Naive thymus-derived CD4-positive, alpha-beta T cell (primary cell): ENCODE measurements at places on chromosomes 16 and 17.
A peak's percentile ranks its signal among the peaks of the same experiment; 100 is the strongest.

- no peaks in the 10 kb centered on the region for H3K36me3 ChIP-seq
- H3K4me1 ChIP-seq: no peaks in the 10 kb centered on the region
- DNase-seq: no peak
- no peaks in the 10 kb centered on the region for H3K27me3 ChIP-seq
These were observed 401.0 kb downstream of the SNX29 start for GRCh38 chr16:12377497-12377896.

DNA sequence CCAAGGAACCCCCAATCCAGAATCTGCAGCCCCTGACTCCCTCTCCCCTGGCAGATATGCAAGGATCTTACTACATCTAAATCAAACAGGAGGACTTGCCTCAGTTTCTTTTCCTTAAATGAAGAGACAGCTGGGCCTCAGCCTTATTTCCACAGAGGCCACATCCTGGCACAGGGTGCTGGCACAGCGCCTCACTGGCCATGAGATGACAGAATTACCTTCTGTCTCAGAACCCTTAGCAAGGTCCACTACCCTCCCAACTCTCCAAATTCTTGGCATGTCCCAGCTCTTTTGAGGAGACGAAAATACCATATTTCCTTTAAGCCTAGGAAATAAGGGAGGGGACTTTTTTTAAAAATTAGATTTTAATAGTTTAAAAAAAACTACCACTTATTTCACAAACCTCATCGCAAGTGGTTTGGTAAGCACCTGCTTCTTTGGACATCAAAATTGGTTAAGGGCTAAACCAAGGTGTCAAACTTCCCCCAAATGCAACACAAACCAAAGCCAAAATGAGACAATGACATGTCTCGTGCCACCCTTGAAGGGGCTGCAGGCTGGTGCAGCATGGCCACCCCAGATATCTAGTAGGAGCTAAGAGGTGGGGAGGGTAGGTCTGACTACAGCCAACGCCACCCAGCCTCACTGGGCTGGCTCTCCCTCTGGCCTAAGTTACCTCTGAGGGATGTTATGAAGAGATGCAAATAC lies 25.3 kb downstream of the FAM117A start:
- no peaks in the 10 kb centered on the region for H3K27me3 ChIP-seq
- peak overlapping the region; percentile 96 for H3K27ac ChIP-seq
- H3K4me3 ChIP-seq: peak overlapping the region; percentile 67

GRCh38 chr16:89430436-89431157 lies 59.8 kb downstream of the ANKRD11 start:
- peak overlapping the region; percentile 27 for H3K27ac ChIP-seq
- H3K4me3 ChIP-seq: no peak overlapping the region
- H3K27me3 ChIP-seq: no peaks in the 10 kb centered on the region
- peaks cover 67% of the 10 kb centered on the region for H3K4me1 ChIP-seq
- no peak for DNase-seq

GRCh38 chr16:4386451-4386805 lies 14.8 kb downstream of the VASN start:
- no peak for DNase-seq
- peaks cover 10% of the 10 kb centered on the region for H3K36me3 ChIP-seq
- no peaks in the 10 kb centered on the region for H3K4me1 ChIP-seq

GRCh38 chr16:12899529-12900143 lies 1.8 kb upstream of the SHISA9 start:
- H3K27ac ChIP-seq: no peak overlapping the region
- H3K4me1 ChIP-seq: no peaks in the 10 kb centered on the region
- H3K4me3 ChIP-seq: no peak overlapping the region
- no peaks in the 10 kb centered on the region for H3K36me3 ChIP-seq
- no peaks in the 10 kb centered on the region for H3K27me3 ChIP-seq

- H3K27ac ChIP-seq: no peak overlapping the region
- no peaks in the 10 kb centered on the region for H3K36me3 ChIP-seq
- H3K4me1 ChIP-seq: no peaks in the 10 kb centered on the region
- DNase-seq: no peak
These were observed 13.8 kb upstream of the C16orf87 start for GRCh38 chr16:46844771-46845170.

DNA sequence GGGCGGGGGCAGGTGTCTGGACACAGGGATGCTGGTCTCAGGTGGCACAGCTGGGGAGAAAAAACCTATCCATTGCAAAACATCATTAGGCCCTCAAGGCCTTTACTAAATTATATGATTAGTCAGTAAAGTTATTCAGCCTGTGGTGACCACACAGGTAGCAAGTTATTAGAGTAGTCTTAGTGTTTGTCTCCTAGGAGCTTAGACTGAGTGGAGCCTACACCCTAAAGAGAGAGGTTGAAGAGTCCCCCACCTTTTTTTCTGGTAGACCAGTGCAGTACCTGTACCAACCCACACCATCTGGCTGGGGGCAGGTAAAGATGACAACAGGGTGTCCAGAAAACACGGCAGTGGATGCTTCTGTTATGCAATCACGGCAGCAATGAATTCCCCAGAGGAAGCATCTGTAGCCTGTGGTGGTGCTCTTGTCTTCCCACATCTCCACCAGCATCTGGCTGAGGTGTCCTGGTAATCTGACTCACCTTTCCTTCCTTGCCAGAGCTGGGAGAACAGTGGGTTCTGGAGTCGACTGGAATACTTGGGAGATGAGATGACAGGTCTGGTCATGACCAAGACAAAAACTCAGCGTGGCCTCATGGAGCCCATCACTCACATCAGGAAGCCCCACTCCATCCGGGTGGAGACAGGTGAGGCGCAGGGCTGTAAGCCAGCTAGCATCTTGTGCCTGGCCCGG lies 11.0 kb downstream of the MYCBPAP start:
- H3K4me3 ChIP-seq: no peak overlapping the region
- H3K27me3 ChIP-seq: no peaks in the 10 kb centered on the region
- DNase-seq: no peak
- H3K36me3 ChIP-seq: no peaks in the 10 kb centered on the region
- H3K27ac ChIP-seq: no peak overlapping the region
- H3K4me1 ChIP-seq: no peaks in the 10 kb centered on the region

DNA sequence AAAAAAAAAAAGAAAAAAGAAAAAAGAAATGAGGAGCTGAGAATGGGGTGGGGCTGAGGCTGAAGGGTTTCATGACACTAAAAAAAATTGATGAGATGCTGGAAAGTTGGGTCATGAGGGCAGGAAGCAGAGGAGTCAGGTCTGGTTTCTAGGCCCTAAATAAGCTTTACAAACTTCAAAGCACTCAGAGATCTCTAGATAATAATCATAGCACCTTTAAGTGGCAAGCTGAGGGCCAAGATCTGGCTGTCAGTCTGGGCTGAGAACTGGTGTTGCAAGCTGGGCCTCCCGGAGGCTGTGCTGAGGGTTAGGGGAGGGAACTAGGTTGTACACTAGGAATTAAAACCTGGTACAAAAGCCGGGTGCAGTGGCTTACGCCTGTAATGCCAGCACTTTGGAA lies 6.4 kb downstream of the ZNF764 start:
- peak; percentile 79 for DNase-seq
- H3K4me1 ChIP-seq: peaks cover 32% of the 10 kb centered on the region
- no peaks in the 10 kb centered on the region for H3K27me3 ChIP-seq
- peak overlapping the region; percentile 59 for H3K27ac ChIP-seq
- H3K4me3 ChIP-seq: peak overlapping the region; percentile 5
- H3K36me3 ChIP-seq: no peaks in the 10 kb centered on the region

- H3K4me3 ChIP-seq: peak overlapping the region; percentile 47
- peak overlapping the region; percentile 71 for H3K27ac ChIP-seq
- H3K4me1 ChIP-seq: peaks cover 15% of the 10 kb centered on the region
- DNase-seq: peak; percentile 52
- no peaks in the 10 kb centered on the region for H3K27me3 ChIP-seq
These were observed 186.7 kb downstream of the RPTOR start for GRCh38 chr17:80731323-80731722.

- H3K27ac ChIP-seq: no peak overlapping the region
- H3K36me3 ChIP-seq: peaks cover 8% of the 10 kb centered on the region
- H3K4me3 ChIP-seq: no peak overlapping the region
- H3K4me1 ChIP-seq: no peaks in the 10 kb centered on the region
These were observed 831 bp downstream of the SMIM22 start for GRCh38 chr16:4795828-4796572.

DNA sequence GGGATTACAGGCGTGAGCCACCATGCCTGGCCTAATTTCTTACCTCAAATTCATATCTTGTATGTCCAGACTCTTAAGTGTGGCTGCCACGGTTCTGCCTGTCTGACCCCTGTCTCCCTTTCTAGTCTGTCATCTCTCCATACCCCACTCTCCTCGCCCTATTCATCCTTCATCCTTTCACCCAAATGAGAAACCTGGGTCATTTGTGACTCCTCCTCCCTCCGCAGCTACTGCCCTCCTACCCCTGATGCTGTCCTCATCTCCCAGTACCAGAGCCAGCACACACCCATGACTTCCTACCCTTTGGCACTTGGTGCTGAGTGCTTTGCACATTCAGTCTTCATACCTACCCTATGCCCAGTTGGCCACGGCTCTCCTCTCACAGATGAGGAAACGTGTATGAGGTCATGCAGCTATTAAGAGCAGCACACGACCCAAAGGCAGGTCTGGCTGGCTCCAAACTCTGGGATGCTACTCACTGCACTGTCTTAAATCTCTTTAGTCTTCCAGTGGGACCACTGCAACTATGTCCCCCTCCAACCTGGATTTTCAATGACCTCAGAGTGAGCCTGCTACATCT lies 1.6 kb downstream of the SPATA32 start:
- peaks cover 10% of the 10 kb centered on the region for H3K4me1 ChIP-seq
- no peaks in the 10 kb centered on the region for H3K27me3 ChIP-seq
- no peak overlapping the region for H3K27ac ChIP-seq
- no peak overlapping the region for H3K4me3 ChIP-seq
- H3K36me3 ChIP-seq: no peaks in the 10 kb centered on the region
- no peak for DNase-seq

DNA sequence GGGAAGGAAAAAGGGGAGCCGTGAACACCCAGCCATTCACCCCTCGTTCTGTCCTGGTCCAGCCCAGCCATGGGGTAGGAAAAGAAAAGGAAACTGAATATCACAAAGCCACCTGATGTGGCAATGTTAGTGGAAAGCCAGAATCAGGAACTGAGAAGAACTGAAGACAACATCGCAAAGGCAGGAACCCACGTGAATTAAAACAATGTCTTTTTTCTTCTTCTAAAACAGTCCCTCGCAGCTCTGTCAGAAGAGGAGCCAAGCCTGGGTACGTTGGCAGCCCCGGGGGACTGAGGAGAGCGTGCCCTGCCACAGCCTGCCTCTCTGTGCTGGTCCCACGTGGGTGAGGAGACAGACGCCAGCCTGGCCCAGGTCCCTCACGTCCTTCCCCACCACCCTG lies 55.0 kb downstream of the ZNF423 start:
- H3K36me3 ChIP-seq: no peaks in the 10 kb centered on the region
- no peaks in the 10 kb centered on the region for H3K4me1 ChIP-seq
- H3K4me3 ChIP-seq: no peak overlapping the region
- H3K27ac ChIP-seq: no peak overlapping the region
- DNase-seq: no peak

DNA sequence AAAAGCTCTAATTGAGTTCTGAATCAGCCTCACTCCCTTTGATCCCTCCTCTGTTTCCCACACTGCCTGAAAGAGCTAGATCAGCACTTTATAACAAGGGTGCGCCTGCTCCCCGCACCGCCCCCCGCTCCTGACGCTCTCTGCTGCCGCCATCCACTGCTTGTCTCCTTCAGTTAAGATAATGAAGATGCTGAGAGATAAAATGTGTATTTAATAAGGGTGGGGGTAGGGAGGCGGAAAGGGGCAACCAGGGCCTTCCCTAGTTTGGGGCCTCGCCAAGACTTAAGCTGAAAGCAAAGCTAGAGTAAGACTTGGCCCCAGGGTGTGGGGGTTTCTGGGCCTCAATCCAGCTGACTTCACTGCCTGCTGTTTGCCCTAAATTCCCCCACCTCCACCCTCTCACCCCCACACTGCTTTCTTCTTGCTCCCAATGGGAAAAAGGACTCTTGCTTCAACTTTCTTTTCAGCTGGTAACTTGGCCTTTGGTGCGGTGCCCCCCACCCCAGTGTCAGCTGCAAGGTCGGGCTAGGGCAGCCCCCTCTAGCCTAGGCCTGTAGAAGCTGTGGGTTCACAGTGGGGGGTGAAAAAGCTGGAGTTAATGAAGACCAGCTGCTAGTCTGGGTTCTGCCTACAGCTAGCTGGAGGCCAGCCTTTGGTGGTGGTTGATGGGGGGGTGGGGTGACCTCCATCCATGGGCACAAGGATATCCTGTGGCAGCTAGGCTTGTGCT lies 1.8 kb upstream of the RARA start:
- H3K27me3 ChIP-seq: no peaks in the 10 kb centered on the region
- no peak overlapping the region for H3K27ac ChIP-seq
- no peak for DNase-seq
- H3K36me3 ChIP-seq: no peaks in the 10 kb centered on the region
- peaks cover 52% of the 10 kb centered on the region for H3K4me1 ChIP-seq

- peaks cover 6% of the 10 kb centered on the region for H3K4me1 ChIP-seq
- H3K27me3 ChIP-seq: peaks cover 8% of the 10 kb centered on the region
- no peak overlapping the region for H3K4me3 ChIP-seq
- no peak for DNase-seq
- H3K36me3 ChIP-seq: no peaks in the 10 kb centered on the region
These were observed 2.6 kb downstream of the PMP22 start for GRCh38 chr17:15262291-15263205.

GRCh38 chr16:47018223-47018891 lies 44.9 kb upstream of the DNAJA2 start:
- no peak for DNase-seq
- no peaks in the 10 kb centered on the region for H3K27me3 ChIP-seq
- no peak overlapping the region for H3K27ac ChIP-seq
- H3K36me3 ChIP-seq: no peaks in the 10 kb centered on the region
- H3K4me1 ChIP-seq: peaks cover 15% of the 10 kb centered on the region
- no peak overlapping the region for H3K4me3 ChIP-seq

DNA sequence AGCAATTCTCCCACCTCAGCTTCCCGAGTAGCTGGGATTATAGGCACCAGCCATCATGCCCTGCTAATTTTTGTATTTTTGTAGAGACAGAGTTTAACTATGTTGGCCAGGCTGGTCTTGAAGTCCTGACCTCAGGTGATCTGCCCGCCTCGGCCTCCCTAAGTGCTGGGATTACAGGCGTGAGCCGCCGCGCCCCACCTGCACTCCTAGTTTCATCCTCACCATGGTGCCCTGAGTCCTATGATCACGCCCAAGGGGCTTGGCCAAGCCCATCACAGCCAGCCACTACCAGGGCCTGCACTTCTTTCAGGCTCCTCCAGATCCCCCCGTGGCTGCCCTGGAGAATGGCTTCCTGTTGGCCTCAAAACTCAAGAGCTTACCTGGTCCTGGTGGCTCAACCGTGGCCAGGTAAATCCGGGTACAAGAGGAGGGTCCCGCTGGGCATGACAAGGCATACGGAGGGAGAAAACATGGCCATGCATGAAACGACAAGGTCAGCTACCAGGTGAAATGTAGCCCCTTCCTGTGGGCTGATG lies 20.4 kb upstream of the TFAP4 start:
- no peak overlapping the region for H3K4me3 ChIP-seq
- no peak for DNase-seq

GRCh38 chr16:88527186-88527936 lies 42.8 kb upstream of the ZC3H18 start:
- H3K27me3 ChIP-seq: no peaks in the 10 kb centered on the region
- peak; percentile 63 for DNase-seq
- no peaks in the 10 kb centered on the region for H3K4me1 ChIP-seq
- no peak overlapping the region for H3K4me3 ChIP-seq
- H3K36me3 ChIP-seq: no peaks in the 10 kb centered on the region
